ENCODE measurements at places on chromosomes 5 and 9. TPM values are rescaled to one million over a fixed set of nuclear protein-coding genes. Genes with fewer than 3 reads are reported as not detected.

GRCh38 chr9:131839281-131840084, 99.6 kb upstream of the RAPGEF1 start:
- no peaks in the 10 kb centered on the region for H3K36me3 ChIP-seq
- H3K4me1 ChIP-seq, result peaks cover 21% of the 10 kb centered on the region

DNA sequence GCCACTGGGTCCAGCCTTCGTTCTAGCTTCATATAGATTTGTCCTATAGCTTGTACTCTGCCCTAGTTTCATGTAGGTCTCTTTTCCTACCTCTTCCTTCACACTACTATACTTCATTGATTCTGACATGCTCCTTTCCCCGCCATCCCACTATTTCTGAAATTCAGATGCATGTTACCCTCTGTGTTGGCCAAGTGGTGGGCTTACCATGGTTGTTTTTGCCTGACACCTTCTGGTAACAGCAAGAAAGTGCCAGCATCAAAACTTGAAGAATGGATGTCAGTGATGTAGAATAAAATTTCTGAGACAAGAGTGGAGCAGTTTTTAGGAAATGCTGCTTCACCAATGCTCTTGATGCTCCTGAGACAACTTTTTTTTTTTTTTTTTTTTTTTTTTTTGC, 19.5 kb upstream of the SERINC5 start:
- H3K27me3 ChIP-seq, result no peaks in the 10 kb centered on the region
- H3K4me3 ChIP-seq, result no peak overlapping the region
- peak; percentile 27 for DNase-seq
- H3K27ac ChIP-seq, result no peak overlapping the region

GRCh38 chr5:123448017-123448617, 24.9 kb upstream of the CEP120 start:
- DNase-seq, result peak; percentile 30
- H3K27me3 ChIP-seq, result peaks cover 11% of the 10 kb centered on the region
- H3K36me3 ChIP-seq, result no peaks in the 10 kb centered on the region
- peak overlapping the region; percentile 0 for H3K27ac ChIP-seq

Gene PCDH12
- total RNA-seq, result 2.6 TPM

Gene CD274
- total RNA-seq, result 32.4 TPM

DNA sequence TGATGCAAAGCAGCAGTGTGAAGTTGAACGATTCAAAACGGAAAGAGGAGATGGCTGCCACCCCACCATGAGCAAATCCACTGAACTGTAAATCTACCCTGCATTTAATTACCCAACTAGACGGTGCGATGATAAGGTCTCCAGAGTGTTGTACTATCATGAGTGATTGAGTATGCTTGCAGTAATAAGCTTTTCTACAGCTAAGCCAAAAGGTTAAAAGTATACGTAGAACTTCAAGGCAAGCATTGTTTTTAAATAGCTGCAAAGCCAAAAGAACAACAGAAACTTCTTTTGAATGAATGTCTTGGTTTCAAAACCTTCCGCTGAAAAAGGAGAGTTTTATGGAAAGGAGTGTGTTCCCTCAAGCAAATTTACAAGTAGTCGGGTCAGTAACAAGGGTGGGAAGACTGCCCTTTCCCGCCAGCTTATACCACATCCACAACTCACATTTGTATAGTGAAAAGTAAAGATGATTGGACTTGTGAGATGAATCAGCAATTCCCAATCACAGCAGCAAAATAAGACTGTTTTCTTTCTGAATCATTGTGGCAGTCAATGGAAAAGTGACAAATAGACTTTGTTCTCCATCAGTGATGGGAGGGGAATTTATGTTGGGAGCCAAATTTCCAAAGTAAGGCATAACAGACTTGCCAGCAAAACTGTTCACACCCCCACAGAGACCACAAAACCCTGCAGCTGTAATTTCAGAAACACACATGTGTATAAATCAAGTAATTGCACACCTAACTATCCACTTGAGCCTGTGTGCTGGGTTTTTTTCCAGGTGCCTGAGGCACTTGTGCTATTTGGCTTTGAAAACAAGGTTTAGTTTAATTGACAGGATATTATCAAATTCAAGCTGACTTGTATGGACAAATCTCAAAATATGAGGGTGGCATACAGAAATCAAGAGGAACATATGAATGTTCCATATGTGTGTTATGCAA, 407.7 kb upstream of the GRAMD2B start:
- H3K4me1 ChIP-seq, result no peaks in the 10 kb centered on the region
- no peak overlapping the region for H3K4me3 ChIP-seq
- H3K36me3 ChIP-seq, result no peaks in the 10 kb centered on the region
- no peak overlapping the region for H3K27ac ChIP-seq
- no peak for DNase-seq
- no peaks in the 10 kb centered on the region for H3K27me3 ChIP-seq

DNA sequence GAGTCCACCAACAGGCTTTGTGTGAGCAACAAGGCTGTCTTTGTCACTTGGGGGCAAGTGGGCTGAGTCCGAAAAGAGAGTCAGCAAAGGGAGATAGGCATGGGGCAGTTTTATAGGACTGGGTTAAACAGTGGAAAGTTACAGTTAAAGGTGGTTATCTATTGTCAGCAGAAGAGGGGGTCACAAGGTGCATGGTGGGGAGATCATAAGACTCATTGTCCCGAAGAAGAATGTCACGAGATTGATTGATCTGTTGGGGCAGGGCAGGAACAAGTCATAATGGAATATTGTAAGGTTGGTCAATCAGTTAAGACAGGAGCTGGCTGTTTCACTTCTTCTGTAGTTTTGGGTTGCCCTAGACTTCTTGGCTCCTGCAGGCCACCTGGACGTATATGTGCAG, 7.6 kb upstream of the HMGCS1 start:
- no peak overlapping the region for H3K4me3 ChIP-seq
- no peak overlapping the region for H3K27ac ChIP-seq
- no peaks in the 10 kb centered on the region for H3K36me3 ChIP-seq
- DNase-seq, result no peak
- H3K27me3 ChIP-seq, result no peaks in the 10 kb centered on the region

Gene S100Z
- total RNA-seq, result 2.1 TPM

- H3K27ac ChIP-seq, result no peak overlapping the region
- peaks cover 34% of the 10 kb centered on the region for H3K36me3 ChIP-seq
- peaks cover 7% of the 10 kb centered on the region for H3K4me1 ChIP-seq
- H3K4me3 ChIP-seq, result no peak overlapping the region
- H3K27me3 ChIP-seq, result no peaks in the 10 kb centered on the region
These were observed 140.1 kb downstream of the DOCK2 start for GRCh38 chr5:169777159-169777558.

- H3K4me3 ChIP-seq, result no peak overlapping the region
- H3K27me3 ChIP-seq, result peaks cover 5% of the 10 kb centered on the region
- no peaks in the 10 kb centered on the region for H3K36me3 ChIP-seq
- peaks cover 9% of the 10 kb centered on the region for H3K4me1 ChIP-seq
- no peak overlapping the region for H3K27ac ChIP-seq
These were observed 80.3 kb downstream of the SGCD start for GRCh38 chr5:156407251-156407650.

- H3K36me3 ChIP-seq, result peaks cover 3% of the 10 kb centered on the region
- no peak overlapping the region for H3K27ac ChIP-seq
- no peak for DNase-seq
- H3K27me3 ChIP-seq, result no peaks in the 10 kb centered on the region
- H3K4me1 ChIP-seq, result no peaks in the 10 kb centered on the region
These were observed 32.5 kb upstream of the RAB14 start for GRCh38 chr9:121233906-121234831.

DNA sequence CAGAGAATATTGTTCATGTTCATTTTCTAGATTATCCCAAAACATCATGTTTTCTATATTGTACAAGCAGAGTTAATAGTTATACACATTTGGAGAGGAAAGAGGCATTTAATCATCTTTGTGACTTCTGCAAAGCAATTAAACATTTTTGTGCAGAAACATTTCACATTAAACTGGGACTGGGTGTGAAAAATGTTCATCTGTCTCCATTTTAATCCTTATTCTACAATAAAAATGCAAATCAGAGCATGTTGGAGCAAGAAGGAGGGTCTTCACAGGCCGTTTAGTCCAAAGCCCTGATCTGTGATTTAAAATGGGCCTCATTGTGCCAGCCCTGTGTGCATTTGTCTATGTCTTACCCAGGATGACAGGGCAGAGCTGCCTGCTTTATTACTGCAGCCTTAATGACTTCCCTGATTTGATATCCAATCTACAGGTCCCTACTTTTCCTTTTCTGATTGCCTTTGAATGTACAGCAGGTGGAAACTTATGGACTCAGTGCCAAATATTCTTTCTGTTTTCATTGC, 183.5 kb downstream of the CAVIN4 start:
- peaks cover under 1% of the 10 kb centered on the region for H3K27me3 ChIP-seq
- DNase-seq, result no peak
- H3K4me1 ChIP-seq, result no peaks in the 10 kb centered on the region
- H3K4me3 ChIP-seq, result no peak overlapping the region

Gene FAM193B
- total RNA-seq, result 70.7 TPM

DNA sequence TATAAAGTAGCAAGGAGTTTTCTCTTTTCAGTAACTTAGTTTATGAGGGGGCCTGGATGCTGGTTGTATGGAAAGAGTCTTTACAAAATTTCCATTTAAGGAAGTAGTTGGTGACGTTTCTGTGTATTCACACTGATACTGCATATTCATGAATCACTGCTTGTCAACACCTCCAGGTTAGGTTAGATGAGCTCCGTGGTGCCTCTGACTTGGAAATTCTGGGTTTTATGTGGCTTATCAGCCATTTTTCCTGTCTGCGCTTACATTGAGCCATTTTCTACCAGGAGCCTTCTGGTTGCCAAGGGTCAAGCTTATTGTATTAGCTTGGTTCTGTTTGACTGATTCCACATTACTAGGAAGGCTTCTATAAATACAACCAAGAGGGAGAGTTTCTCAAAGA, 128.3 kb downstream of the SLC28A3 start:
- H3K4me3 ChIP-seq, result no peak overlapping the region
- no peak overlapping the region for H3K27ac ChIP-seq
- no peaks in the 10 kb centered on the region for H3K27me3 ChIP-seq
- H3K36me3 ChIP-seq, result no peaks in the 10 kb centered on the region

- H3K27me3 ChIP-seq, result no peaks in the 10 kb centered on the region
- no peak overlapping the region for H3K4me3 ChIP-seq
- H3K4me1 ChIP-seq, result no peaks in the 10 kb centered on the region
- H3K27ac ChIP-seq, result no peak overlapping the region
These were observed 471.9 kb downstream of the MTRR start for GRCh38 chr5:8340739-8341344.

DNA sequence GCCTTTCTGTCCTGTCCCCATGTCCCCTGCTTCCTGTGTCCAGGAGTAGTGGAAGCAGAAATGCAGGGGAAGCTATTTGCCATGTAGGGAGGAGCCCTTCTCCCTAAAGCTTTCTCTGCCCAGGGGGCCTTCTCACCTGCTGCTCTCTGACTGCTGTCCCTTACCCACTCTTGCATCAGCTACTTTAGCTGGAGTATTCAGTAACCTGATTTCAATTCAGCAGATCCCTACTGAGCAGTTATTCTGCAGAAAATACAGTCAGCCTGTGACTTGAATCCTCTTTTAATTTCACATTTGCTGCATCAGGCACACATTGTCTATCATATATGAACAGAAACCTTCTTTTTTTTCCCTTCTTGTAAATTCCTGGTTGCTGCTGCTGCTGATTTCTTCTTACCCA, 90.4 kb downstream of the MVB12B start:
- peaks cover 11% of the 10 kb centered on the region for H3K4me1 ChIP-seq
- no peaks in the 10 kb centered on the region for H3K36me3 ChIP-seq
- no peak overlapping the region for H3K4me3 ChIP-seq

Gene HK3
- total RNA-seq, result 0.62 TPM

DNA sequence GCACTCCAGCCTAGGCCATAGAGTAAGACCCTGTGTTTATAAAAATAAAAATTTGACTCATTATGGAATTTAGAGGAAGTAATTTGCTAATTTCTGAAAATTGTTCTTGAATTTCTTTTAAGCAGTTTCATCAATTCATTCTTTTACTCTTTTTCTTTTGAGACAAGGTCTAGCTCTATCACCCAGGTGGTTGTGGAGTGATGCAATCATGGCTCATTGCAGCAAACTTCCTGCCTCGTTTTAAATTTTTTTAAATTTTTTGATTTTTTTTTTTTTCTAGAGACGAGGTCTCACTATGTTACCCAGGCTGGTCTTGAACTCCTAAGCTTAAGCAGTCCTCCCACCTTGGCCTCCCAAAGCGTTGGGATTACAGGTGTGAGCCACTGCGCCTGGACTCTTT, 3.1 kb upstream of the CAMLG start:
- DNase-seq, result no peak
- H3K4me3 ChIP-seq, result no peak overlapping the region
- H3K36me3 ChIP-seq, result no peaks in the 10 kb centered on the region
- H3K4me1 ChIP-seq, result peaks cover 14% of the 10 kb centered on the region

Gene TRPM3
- total RNA-seq, result not detected

Gene PRRC2B
- 135 TPM for total RNA-seq

DNA sequence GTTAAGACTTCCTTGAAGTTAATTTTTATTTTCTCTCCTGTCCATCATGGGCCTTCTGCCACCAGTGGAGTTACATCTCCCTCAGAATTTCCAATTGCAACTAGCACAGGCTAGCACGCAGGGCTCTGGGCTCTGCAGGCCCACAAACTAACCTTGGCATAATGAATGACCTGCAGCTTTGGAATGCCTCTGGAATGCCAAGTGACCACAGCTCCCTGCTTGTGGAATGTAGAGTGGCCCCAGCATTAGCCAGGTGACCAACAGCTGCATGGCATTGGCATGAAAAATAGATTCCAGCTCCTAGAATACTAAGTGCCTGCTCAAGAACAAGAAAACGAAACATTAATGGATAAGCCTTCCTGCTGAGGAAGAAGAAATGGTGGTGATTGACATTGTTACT, 726.1 kb downstream of the BRINP1 start:
- H3K4me1 ChIP-seq, result no peaks in the 10 kb centered on the region
- H3K36me3 ChIP-seq, result no peaks in the 10 kb centered on the region
- no peak overlapping the region for H3K27ac ChIP-seq

Gene PKD2L2
- not detected for total RNA-seq

- H3K4me1 ChIP-seq, result no peaks in the 10 kb centered on the region
- H3K27ac ChIP-seq, result no peak overlapping the region
- H3K36me3 ChIP-seq, result no peaks in the 10 kb centered on the region
- H3K4me3 ChIP-seq, result no peak overlapping the region
These were observed 72.0 kb upstream of the IL12B start for GRCh38 chr5:159402311-159402710.

GRCh38 chr5:178351221-178352034, 118.8 kb upstream of the PHYKPL start:
- H3K27ac ChIP-seq, result no peak overlapping the region
- no peaks in the 10 kb centered on the region for H3K36me3 ChIP-seq
- peaks cover 4% of the 10 kb centered on the region for H3K4me1 ChIP-seq
- peaks cover 10% of the 10 kb centered on the region for H3K27me3 ChIP-seq

DNA sequence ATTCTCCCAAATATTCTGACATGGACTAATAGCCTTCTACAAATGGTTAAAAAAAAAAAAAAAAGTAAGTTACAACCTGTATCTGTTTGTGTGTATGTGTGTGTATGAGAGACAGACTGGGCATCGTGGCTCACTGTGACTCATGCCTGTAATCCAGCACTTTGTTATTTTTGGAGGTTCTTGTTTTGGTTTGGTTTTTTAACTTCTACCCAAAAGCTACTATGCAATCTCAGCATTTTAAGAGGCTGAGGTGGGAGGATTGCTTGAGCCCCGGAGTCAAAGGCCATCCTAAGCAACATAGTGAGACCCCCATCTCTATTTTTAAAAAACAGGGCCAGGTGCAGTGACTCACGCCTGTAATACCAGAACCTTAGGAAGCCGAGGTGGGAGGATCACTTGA, 17.6 kb upstream of the HAVCR1 start:
- no peak overlapping the region for H3K27ac ChIP-seq
- H3K4me3 ChIP-seq, result no peak overlapping the region
- H3K4me1 ChIP-seq, result peaks cover 22% of the 10 kb centered on the region
- H3K27me3 ChIP-seq, result no peaks in the 10 kb centered on the region
- peak; percentile 22 for DNase-seq

- peaks cover 44% of the 10 kb centered on the region for H3K27me3 ChIP-seq
- no peak for DNase-seq
- peaks cover 17% of the 10 kb centered on the region for H3K4me1 ChIP-seq
- no peaks in the 10 kb centered on the region for H3K36me3 ChIP-seq
- no peak overlapping the region for H3K27ac ChIP-seq
These were observed 3.6 kb downstream of the GLDC start for GRCh38 chr9:6641961-6642360.

Measured in activated CD4-positive, alpha-beta memory T cell treated with anti-CD3 and anti-CD28 coated beads for 36 hours (primary cell).